Fibroblast of skin of left quadriceps (primary cell): ENCODE measurements at places on chromosomes 7 and 10.

DNA sequence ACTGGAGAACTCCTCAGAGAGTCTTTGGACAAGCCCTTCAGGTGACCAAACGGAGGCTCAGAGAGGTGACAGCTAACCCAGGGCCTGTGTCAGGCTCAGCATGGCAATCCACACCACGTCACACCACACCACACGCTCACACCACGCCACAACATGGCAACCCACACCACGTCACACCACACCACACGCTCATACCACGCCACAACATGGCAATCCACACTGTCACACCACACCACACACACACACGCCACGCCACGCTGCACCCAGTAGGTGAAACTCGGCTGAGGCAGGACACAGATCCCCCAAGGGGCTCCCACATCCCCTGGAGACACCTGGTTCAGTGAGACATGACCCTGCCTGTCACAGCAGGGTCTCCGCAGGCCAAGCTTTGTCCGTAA is 107.3 kb downstream of the PDGFA start:
- no peak for DNase-seq

GRCh38 chr7:48551652-48552051 is 372.7 kb upstream of the CDC14C start:
- no peak for DNase-seq

- DNase-seq = no peak
These were observed 43.3 kb downstream of the SFTPD start for GRCh38 chr10:79905322-79906314.

DNA sequence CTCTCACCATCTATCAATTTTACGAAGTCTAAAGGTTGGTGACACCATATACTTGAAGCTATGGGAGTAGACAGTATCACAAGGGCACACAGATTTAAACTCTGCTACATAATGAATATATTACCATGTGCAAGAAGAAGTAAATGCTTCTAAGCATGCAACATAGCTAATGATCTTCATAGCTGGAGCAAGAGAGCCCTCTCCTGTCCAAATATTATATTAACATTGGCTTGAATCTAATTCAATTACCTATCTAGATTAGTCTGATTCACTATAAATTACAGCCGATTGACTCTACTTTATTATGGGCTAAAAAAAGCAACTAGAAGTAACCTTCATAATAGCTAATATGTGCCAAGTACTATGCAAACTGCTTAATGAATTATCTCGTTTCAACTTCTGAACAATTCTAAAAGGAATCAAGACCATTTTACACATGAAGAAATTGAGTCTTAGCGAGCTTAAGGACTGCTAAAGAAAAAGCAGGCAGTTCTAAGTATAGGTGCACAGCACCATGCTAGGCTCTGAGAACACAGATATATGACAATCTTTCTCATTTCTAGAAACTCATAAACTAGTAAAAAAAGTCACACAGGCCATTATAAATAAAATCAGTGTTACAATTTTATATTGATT is 21.9 kb downstream of the FRA10AC1 start:
- DNase-seq = peak; percentile 8

DNA sequence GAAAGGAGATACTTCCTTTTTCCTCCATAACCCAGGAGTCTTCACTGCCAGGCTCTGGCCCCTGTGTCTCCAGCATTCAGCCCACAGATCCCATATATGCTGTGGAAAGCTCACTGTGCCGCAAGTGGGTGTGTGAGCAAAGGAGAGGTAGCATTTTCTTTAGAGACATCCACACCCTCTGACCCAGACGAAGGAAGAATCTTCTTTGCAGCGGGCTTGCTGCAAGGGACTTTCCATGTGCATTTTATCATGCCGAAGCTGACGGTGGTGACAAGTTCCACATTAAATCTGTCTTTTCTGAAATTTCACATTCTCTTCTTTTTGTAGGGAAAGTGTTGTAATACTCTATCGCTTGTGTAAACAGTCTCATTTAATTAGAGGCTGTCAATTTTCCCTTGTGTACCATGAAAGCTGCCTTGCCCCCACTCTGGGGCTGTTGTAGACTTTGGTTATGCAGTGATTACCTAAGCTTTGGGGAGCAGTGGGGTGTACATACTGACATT is 409.5 kb downstream of the SUGCT start:
- DNase-seq = no peak

DNA sequence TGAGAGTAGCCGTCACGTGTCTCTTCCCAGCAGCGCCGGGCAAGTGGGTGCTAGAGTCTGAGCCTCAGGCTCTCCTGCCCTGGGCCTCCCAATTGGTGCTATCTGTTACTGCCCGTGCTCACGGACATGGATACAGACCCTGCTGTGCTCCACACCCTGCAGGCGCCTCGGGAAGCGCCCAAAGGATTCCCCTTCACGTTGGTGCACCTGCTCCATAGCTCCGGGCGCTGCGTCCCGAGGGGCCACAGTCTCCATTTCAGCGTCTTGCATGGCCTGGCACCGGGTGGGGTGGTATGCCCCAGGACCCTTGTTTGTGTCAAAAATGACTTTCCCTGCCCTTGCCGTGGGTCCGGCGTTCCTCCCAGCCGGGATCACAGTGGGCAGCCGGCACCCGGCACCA is 13.8 kb upstream of the ZNF212 start:
- no peak for DNase-seq

- DNase-seq = peak; percentile 75
These were observed 21.6 kb upstream of the LIMK1 start for GRCh38 chr7:74061840-74062539.

DNA sequence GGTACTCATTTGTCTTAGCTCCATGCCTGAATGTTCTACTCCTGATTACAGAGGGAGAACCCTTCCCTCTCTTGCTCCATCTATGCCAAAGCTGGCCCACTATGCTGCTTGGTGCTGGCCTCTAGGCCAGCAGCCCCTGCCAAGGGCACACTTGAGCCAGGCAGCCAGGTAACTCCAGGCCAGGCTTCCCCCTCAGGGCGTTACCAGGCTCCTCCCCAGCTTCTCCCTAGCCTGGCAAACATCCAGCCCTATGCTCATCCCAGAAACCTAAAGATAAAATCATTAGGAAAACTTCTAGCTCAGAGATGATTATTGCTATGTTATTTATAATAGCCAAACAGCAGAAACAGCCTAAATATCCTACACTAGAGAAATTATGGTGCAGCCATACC is 103.7 kb downstream of the KCNMA1 start:
- DNase-seq = no peak

DNA sequence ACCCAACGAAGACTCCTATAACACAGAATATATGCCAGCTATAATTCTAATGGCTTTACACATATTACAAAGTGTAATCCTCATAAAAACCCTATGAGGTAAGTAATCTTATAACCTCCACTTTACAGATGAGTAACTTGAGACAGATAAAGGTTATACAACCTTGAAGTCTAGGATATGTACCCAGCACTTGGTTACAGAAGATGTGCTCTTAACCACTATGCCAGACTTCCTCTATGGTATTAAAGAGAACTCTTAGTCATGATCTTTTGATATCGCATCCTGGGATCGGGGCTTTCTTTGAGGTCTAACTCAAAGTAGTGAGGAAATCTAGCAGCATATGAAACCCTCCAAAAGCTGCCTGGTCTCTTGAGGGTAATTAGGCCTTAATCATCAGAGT is 319.2 kb upstream of the LRRN3 start:
- no peak for DNase-seq

DNA sequence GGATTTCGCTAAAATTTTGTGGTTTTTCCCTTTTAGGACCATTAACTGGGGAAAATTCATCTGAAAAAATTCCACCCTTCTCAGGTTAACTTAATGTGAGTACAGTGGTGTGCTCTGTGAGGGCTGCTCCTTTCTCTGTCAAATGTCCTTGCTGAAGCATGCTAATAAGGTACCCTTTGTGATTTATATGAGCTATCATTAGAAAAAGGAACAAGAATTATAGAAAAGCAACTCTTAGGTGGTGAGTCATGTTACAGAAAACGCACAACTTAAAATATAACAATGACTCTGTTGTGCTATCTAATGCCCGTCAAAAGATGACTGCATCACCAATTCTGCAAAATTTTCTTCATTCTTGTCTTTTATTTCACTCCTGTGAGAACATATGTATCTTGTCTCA is 162.0 kb upstream of the MAGI2 start:
- DNase-seq = no peak

DNA sequence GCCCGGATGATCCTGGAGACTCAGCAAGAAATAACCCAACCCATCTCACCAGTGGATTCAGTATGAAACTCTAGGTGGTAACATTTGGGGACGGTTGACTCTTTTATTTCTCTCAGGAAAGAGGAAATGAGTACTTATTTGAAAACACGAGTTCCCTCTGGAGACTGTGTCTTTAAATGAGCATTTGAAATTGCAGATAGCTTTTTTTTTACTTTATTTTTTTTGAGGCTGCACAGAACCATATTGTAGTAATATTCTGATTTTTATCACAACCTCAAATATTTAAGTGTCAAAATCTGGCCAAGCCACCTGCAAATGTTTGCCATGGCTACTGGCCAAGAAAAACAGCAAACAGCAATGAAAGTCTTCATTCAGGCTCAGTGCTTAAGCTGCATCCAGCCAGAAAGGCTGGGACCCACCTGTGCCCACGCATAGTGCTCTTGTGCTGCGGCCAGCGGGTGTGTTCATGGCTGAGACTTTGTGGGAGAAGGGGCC is 160.8 kb downstream of the CREB5 start:
- DNase-seq = no peak

GRCh38 chr10:16436367-16436757 is 448 bp upstream of the PTER start:
- no peak for DNase-seq

DNA sequence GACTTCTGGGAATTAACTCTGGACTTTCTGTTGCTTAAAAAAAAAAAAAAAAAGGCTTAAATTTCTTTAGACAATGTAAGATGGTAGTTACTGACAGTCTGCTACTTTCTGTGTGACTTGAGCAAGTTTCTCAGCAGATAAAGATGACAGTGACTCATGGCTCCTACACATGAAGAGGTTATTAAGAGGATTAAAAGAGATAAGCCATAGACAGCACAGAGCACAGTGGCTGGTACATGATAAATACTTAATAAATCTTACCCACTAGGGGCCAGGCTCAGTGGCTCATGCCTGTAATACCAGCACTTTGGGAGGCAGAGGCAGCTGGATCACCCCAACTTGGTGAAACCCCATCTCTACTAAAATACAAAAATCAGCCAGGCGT is 174.8 kb downstream of the JAZF1 start:
- no peak for DNase-seq

GRCh38 chr10:60908031-60908430 is 36.0 kb downstream of the RHOBTB1 start:
- no peak for DNase-seq

DNA sequence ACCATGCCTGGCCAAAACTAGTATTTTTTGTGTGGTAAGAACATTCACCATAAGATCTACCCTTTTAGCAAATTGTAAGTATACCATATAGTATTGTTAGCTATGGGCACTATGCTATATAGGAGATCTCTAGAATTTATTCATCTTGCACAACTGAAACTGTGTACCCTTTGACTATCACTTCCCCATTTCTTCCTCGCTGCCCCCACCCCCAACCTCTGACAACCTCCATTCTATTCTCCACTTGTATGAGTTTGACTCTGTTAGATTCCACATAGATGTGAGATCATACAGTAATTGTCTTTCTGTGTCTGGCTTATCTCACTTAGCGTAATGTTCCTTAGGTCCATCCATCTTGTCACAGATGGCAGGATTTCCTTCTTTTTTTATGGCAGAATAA is 3.6 kb downstream of the CASP7 start:
- no peak for DNase-seq

- no peak for DNase-seq
These were observed 330.4 kb upstream of the AOAH start for GRCh38 chr7:37054624-37055241.
